ENCODE measurements at places on chromosomes 4 and X.
A peak's percentile ranks its signal among the peaks of the same experiment; 100 is the strongest.

GRCh38 chr4:148353571-148353970 lies 88.6 kb downstream of the NR3C2 start:
- no peak for DNase-seq

DNA sequence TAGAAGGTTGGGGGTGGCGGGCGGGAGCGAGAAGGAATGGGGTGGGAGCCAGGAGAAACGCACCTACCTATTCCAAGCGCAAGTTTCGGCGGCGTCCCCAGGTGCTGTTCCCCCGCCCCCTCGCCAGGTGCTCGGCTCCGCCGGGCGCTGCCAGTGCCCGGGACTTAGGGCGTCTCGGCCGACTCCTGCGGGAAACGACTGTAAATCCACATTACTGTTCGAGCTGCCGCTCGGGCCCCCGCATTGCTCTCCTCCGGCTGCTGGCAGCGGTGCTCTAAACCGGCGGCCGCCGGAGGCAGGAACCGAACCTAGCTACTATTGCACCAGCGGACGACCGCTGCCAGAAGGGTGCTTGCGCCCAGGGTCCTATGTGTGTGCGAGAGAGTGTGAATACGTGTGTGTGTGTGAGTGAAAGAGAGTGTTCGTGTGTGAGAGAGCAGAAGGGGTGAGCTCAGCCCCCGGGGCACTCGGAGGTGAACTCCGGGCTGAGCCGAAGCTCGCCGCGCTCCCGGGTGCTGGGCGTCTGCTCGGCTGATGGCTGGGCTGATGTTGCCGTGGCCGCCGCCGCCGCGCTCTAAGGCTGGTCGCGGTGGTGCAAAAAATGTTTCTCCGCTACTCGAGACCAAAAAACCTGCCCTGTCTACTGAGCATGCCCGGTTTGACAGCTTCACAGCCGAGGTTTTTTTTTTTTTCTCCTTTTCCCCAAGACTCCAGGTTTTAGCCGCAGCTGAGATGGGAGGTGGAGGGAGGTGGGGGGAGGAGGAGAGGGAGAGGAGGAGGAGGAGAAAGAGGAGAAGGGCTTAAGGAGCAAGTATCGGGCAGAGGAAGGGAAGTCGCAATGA lies 115.7 kb upstream of the TEX13C start:
- DNase-seq, result no peak

GRCh38 chr4:17773135-17773698 lies 8.2 kb downstream of the FAM184B start:
- DNase-seq, result no peak

DNA sequence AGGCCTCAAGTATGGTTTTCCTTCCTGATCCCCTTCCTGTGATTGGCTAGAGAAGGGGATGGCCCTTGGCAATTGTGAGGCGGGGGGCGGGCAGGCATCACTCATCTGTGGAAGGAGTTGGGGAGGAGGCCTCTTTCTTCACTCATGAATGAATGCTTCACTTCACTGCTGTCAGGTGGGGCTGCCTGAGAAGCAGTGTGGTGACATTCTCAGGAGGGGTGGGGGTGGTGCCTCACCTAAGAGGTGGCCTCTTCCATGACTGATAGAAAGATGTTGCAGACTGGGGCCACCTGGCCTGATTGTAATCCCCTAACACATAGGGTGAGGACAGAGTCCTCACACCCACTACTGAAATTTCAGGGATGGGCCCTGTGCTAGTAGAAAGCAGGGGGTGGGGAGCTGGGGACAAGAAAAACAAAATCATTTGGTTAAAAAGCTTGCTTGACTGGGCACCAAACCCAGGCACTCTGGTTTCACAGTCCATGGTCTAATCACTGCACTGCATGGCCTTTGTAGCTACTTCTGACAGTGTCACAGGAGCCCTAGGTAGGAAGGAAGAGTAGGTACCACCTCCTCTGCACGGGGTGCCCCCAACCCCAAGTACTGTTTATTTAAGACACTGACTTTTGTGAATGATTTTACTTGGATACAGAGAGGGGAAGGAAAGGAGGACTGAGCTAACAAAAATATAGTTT lies 5.6 kb upstream of the HOPX start:
- no peak for DNase-seq

DNA sequence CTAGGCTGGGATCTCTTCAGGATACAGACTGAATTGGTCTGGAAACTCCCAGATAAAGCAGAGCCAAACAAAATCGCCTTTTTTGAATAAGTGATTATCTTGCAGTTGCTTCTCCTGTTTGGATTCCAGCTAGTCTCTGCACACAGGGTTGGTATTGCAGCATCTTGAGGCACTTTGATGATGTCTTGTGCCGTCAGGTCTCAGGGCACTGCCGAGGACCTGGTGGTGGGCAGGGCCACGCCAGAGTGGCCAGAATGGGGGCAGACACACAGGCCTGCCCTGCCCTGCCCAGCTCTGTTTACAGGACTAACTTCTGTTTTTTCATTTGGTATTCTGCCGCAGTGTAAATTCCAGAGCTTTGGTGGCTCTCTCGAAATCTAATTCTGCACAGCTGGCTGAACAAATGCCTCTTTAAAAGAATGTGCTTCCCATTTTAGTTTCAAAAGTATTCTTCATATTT lies 276.1 kb downstream of the NR3C2 start:
- no peak for DNase-seq

GRCh38 chrX:8233091-8233490 lies 62.0 kb upstream of the VCX2 start:
- DNase-seq, result no peak

GRCh38 chrX:107686792-107687191 lies 58.5 kb downstream of the PRPS1 start:
- no peak for DNase-seq

DNA sequence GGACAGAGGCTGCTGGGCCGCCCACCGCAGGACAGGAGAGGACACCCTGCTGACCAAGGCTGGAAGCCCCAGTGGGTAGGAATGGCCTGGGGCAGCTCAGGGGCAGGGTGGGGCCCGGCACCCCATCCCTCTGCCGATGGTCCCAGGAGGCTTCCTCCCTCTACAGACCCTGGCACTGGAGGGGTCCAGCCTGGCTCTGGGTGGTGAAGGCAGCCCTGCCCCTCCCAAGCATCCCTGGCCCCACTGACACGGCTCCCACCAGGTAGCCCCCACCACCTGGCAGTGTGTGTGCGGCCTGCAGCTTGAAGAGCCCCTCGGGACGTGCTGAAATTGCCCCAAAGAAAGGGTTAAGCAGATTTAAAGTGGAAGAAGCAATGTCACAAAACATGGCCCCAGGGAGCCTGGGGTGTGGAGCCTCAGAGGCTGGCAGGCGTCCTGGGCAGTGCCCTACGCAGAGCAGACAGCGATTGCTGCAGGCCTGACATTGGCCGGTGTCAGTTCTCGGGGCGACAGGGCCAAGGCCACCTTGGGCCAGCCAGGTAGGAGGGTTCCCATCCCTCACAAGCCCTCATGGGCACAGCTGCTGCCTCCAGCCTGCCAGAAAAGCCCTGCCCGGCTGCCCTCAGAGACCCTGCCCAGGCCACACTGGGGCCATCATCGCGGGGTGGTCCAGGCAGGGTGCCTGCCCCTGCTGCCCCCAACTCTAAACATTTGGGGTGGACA lies 80.5 kb downstream of the FAM53A start:
- no peak for DNase-seq

DNA sequence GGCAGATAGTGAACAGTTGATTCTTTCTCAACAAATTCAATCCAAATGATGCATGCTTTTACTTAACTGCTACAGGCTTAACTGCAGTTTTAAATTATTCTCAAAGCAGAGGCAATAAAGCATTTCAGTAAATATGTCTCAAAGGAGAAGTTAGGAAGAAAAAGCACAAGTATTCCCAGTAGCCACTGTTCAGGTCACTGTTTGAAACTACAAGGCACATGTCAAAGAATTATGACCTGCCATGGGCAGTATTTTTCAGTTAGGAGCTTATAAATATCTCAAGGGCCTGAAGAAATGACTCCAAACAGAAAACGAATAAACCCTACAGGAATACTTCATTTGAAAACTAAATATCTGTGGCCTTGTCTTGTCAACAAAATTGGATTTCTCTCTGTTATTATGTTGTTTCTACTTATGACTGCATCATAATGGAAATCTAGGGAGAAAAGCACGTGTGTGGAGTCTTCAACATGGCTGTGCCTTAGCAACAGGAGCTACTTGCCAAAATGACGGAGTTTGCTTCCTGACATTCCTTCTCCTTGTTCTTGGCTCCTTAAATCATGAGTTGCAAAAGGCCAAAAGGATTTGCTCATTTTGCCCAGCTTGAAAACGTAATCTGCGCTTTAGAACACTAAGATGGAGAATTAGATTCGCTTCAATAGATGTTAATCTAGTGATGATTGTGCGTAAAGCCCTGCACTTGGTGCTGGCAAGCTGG lies 67.6 kb upstream of the GPR101 start:
- no peak for DNase-seq

GRCh38 chrX:131821945-131822622 lies 201.0 kb upstream of the STK26 start:
- DNase-seq, result peak; percentile 80

DNA sequence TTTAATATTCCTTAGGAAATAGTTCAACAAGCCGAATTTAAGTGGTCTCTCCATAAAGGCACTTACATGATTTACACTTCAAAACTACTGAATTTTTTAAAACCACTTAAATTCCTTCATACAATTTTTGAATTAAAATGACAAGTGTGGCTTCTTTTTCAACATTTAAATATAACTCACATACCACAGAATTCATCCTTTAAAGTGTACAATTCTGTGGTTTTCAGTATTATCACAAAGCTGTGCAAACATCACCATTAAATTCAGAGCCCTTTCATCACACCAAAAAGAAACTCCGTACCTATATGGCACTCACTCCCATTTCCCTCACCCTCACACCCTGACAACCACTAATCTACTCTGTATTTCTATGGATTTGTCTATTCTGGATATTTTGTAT lies 200.9 kb upstream of the MAB21L2 start:
- DNase-seq, result no peak

DNA sequence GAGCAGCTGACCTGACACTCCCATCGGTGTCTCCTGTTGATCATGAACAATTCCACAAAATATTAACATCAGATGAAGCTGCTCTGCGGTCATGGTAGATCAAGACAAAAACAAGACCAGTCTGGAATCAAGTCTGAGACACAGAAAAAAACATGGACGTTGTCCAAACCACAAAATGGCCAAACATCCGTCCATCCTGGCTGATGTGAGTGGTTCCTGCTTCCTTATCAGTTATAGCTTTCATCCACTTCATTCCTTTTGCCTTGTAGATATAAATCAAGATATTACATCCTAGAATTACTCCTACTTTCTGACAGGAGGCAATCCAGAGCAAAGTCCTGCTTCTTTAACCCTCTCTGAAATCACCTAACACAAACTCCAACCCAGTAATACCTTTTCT lies 28.8 kb upstream of the PCSK1N start:
- no peak for DNase-seq

- no peak for DNase-seq
Measured at GRCh38 chr4:20288846-20289512, 37.3 kb downstream of the SLIT2 start.

GRCh38 chr4:14545807-14546206 lies 456.5 kb upstream of the CPEB2 start:
- no peak for DNase-seq

- no peak for DNase-seq
Measured at GRCh38 chrX:1592470-1593142, 1.2 kb downstream of the AKAP17A start.

GRCh38 chr4:6118201-6118600 lies 82.1 kb downstream of the JAKMIP1 start:
- DNase-seq, result no peak

- no peak for DNase-seq
Measured at GRCh38 chr4:46667790-46668189, 241.3 kb downstream of the COX7B2 start.
